ENCODE measurements at places on chromosomes 1 and 21. TPM values are rescaled to one million over a fixed set of nuclear protein-coding genes. Genes with fewer than 3 reads are reported as not detected.

GRCh38 chr1:53073287-53073686 lies 11.3 kb downstream of the PODN start:
- DNase-seq: no peak

GRCh38 chr21:25568246-25568645 lies 39.0 kb downstream of the MRPL39 start:
- peak; percentile 77 for DNase-seq

- no peak for DNase-seq
Observed at GRCh38 chr1:245084551-245084950, 70.2 kb upstream of the KIF26B start.

DNA sequence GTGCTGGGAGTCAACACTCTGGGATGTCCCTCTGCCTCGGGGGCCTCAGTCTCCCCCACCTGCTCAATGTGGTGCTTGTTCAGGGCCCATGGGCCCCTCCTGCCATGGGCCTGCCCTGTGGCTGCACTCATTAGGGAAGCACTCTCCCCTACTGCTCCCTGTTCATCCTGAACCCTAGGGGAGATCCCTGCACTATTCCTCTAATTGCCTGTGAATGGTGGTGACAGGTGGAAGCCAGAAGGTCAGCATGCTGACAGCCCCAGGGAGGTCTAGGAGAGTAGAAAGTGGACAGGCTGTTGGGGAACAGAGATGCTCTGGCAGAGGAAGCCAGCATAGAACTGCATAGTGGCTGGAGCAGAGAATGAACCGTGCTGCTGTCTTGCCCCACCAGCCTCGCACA lies 217.6 kb downstream of the TRABD2B start:
- no peak for DNase-seq

DNA sequence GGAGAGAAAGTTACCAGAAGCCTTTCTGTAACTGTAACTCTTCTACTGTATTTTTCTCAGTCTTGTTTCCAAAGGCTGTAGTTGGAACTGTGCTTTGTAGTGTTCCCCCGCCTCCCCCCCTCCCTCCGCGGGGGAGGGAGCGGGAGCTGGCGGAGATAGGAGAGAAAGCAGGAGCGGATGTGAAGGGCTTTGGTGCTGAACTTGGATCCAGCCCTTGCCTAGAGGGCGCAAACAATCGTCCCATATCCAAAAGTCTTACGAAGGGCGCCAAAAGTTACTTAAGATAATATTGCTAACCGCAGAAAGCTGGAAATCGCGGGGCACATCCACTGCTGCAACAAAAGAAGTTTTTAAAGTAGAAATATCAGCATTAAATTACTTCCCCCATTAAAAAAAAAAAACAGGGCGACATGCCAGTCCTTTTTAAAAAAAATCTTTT lies 2.4 kb upstream of the NFIA start:
- DNase-seq: no peak

KLHL17 gene
- total RNA-seq: 2.6 TPM

Measured in dermis microvascular lymphatic vessel endothelial cell (primary cell).